ENCODE measurements at places on chromosomes 7 and 10.

DNA sequence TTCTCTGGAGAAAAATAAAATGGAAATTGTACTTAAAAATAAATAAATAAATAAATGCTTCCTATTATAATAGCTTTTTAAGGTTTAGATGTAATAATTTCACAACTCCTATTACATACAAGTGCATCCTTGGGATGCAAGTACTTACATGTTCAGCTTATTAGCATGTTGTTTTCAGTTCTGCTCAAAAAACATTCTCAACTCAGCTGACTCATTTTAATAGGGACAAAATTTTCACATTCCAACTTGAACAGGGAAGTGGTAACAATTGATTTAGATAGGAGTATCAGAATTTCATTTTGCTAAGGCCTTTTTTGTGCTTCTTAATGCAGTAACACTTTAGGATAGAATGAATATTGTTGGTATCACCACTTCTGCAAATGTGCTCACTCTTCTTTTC lies 16.7 kb upstream of the PAPSS2 start:
- no peak for DNase-seq

DNA sequence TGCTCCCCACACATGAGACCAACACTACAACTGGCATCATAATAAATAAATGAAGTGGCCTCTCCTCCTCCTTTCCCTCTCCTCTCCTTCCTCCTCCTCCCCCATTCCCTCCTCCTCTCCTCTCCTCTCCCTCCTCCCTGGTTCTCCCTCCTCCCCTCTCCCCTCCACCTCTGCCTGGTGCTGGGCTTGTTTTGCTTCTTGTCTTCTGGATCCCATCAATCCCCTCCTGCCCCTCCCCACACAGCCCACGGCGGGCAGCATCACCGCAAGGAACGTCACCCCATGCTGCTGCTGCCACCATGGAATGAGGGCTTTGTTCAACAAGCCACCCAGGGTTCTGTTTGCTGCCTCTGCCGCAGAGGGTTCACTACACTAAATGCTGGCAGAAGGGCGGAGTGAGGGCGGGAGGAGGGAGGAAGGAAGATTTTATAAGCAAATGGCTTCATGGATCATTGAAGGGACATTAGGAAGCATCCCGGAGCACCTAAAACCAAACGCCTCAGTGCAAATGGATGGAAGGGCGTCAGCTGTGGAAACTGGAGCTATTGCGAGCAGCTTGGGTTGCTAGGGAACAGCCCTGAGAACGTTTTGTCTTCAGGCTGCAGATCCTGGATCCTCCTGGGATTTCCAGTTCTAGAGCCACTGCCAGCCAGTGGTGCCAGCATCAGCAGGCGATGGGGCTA lies 379.7 kb upstream of the ZMIZ1 start:
- no peak for DNase-seq

DNA sequence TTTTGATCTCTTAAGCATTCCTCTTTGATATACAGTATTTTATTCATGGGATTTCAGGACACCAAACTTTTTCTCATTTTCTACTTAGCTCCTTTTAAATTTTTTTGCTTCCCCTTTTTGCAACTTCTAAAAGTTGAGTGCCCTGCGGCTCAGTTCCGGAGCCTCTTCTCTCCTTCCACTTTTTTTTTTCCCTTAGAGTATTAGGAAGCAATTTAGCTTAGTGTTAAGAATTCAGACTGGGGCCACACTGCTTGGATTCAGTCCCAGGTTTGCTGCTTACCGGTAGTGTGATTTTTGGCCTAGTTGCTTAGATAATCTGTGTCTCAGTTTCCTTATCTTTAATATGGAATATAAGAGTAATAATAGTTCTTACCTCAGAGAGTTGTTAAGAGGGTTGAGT lies 3.4 kb downstream of the STAM start:
- DNase-seq, result no peak

DNA sequence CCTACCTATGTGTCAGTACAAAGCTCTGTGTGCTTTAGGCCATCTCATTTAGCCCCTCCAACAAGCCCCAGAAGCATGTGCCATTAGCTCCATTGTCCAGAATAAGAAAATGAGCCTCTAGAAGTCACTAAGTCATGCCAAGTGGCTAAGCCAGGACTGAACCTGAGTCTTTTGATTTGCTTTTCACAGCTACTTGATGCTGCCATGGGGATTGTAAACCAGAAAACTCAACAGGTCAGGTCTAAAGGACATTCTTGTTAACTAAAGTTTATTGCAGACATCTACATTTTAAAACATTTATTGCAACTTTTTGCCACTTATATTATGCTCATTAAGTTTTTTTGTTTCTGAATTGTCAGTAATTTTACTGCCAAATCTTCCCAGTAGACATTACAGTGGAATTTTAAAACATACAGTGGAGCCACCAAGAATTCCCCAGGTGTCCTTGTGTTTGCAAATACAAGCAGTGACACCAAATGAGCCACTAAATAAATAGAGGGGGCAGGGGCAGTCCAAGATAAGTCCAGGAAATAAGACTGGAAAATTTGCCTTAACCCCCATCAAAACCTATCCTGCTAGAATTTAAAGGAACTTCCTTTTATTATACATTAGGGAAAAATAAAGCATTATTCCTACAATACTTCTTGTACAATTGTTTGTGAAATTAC lies 115.9 kb downstream of the RAPGEF5 start:
- DNase-seq, result no peak

GRCh38 chr7:963236-964078 lies 9.0 kb upstream of the ADAP1 start:
- no peak for DNase-seq

- DNase-seq, result no peak
Observed at GRCh38 chr7:66297579-66297978, 92.4 kb downstream of the TPST1 start.

GRCh38 chr10:112801004-112801403 lies 149.0 kb upstream of the TCF7L2 start:
- no peak for DNase-seq
